Smooth muscle cell of the pulmonary artery (primary cell): ENCODE measurements at places on chromosomes 2 and 18. TPM values are rescaled to one million over a fixed set of nuclear protein-coding genes. Genes with fewer than 3 reads are reported as not detected.

The LRRC30 gene
- total RNA-seq: not detected in 2 replicates

The IL1R2 gene
- 0.13 and 0.33 TPM in 2 replicates for total RNA-seq

The RNF125 gene
- total RNA-seq: 0.13 and 0.69 TPM in 2 replicates

The TRIM43 gene
- not detected in 2 replicates for total RNA-seq

The CCDC150 gene
- total RNA-seq: 3.0 and 3.5 TPM in 2 replicates

The RBM44 gene
- 0.33 and 0.36 TPM in 2 replicates for total RNA-seq

The CD302 gene
- 5.2 and 11.1 TPM in 2 replicates for total RNA-seq

The PLGLB2 gene
- 0.92 and 1.3 TPM in 2 replicates for total RNA-seq

The SLC30A3 gene
- total RNA-seq: 0.03 and 0.26 TPM in 2 replicates

The NOP58 gene
- 29.9 and 36.0 TPM in 2 replicates for total RNA-seq
